ENCODE measurements at places on chromosomes 1 and 21. TPM values are rescaled to one million over a fixed set of nuclear protein-coding genes. Genes with fewer than 3 reads are reported as not detected.

TNFRSF9 gene
- 0.40 TPM for polyA plus RNA-seq

FCGR3A gene
- 0.80 TPM for polyA plus RNA-seq

NGF gene
- 0.60 TPM for polyA plus RNA-seq

CLDN17 gene
- polyA plus RNA-seq = not detected

INAVA gene
- 79.7 TPM for polyA plus RNA-seq
